Astrocyte (in vitro differentiated cells and primary cell): ENCODE measurements at places on chromosomes 6 and 20. TPM values are rescaled to one million over a fixed set of nuclear protein-coding genes. Genes with fewer than 3 reads are reported as not detected.

Gene SIRPG
- total RNA-seq: not detected in 2 replicates

Gene C20orf202
- total RNA-seq: not detected in 2 replicates

Gene FERMT1
- total RNA-seq: 8.4 and 10.9 TPM in 2 replicates

Gene ENPP3
- total RNA-seq: 0.19 TPM in 1 of 2 replicates, not detected in the other

Gene RNASET2
- 18.7 and 22.0 TPM in 2 replicates for total RNA-seq

Gene CST1
- not detected in 2 replicates for total RNA-seq

DNA sequence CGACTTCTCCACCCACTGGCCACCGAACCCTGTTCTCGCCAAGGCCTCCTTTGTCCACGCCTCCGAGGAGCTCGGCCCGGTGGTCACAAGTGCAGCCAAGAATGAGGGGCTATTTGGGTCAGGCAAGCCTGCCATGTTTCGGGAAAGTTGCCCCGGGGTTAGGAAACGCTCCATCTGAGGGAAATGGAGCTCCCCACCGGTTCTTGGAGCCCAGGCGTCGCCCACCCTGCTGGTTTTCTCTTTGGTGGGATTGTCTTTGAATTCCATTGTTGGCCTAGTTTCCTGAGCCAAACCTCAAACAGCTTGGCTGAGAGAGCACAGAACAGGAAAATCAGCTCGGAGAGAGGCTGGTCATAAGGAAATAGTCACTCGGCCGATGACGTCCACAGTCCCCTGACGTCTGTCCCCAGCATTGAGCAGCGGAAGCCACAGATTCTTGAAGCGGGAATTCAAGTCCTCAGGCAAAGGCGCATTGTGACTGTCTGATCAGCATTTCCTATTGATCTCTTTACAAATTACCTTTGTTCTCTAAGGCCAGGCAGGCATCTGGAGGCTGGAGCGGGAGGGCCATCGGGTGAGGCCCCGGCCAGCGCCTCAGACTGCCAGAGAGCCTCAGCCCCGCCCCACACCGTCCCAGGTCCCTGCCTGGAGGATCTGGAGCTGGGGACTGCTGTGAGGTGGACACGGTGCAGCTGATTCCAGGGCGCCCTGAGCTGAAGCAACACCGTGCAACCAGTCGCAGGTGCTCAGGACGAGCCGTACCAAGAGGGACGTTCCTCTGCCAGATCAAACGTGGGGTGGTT lies 138.6 kb downstream of the DLL1 start:
- DNase-seq: peak; percentile 17

GRCh38 chr6:151044465-151045441 lies 179.3 kb downstream of the MTHFD1L start:
- DNase-seq: peak; percentile 91

- no peak for DNase-seq
These were observed 982 bp downstream of the HECA start for GRCh38 chr6:139135578-139136545.

DNA sequence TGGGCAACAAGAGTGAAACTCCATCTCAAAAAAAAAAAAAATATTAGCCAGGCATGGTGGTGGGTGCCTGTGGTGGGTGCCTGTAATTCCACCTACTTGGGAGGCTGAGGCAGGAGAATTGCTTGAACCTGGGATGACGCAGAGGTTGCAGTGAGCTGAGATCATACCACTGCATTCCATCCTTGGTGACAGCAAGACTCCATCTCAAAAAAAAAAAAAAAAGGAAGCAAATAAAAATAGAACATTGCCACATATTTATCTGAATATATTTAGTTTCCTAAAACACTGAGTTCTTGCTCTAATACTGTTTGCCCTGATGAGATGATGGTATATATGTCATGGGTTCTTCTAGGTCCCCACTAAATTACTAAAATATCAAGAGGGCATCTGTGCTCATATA lies 28.4 kb downstream of the CASP8AP2 start:
- DNase-seq: no peak

DNA sequence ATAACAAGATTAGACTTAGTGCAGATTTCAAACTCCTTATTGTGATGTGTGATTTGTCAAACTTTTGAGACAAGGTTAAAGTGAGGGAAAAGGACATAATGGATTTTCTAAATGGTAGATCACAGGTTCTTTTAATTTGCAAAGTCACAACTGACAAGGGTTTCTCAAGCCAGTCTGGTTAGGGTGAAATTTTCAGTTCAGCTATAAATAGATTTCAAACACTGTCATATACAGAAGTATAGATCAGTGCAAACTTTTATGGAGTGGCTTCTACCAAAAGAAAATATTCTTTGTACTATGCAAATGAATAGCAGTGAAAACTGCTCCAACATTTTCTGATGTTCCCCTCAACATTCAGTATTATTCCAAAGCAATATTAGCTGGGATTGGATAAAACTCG lies 337.1 kb upstream of the MAN1A1 start:
- DNase-seq: no peak

DNA sequence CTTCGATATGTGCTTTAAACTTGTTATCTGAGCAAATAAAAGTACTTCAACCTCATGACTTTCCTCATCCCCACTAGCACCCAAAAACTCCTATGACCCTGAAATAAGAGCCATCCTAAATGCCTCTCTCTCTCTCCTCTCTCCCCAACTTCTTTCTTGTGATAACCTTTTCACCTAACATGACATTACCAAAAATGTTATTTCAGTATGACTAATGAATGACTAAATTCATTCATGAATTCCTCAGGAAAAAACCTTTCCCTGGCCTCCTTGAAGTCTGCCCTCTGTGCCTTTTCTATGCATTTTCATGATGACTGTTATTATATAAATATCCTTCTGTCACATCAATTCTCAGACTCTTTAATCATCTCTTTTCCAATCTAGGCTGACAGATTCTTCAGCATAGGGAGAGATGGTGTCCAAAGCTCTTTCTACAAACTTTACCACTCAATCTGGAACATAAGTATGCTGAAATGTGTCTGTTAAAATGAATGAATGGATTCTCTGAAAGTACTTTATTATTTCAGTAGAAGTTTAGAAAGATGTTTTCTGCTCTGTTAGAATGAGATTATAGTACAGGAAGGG lies 114.3 kb upstream of the GGTLC1 start:
- no peak for DNase-seq

DNA sequence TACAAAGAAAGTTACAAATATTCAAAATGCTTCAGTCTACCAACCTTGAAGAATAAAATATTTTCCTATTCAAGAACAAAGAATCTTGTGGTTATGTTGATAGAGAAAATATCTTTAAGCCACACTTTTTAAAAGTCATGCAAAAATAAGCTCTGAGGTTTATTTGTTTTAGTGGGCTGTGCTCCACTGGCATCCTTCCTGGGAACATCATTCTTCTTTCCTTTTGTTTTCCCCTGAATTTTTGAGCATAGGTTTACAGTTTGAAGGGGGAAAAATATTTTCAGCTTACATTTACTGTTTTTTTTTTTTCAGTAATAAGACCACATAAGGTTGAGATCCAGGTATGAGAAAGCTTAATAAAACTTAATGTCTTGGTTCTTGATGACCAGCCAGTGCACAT lies 72.0 kb upstream of the BACH2 start:
- peak; percentile 88 for DNase-seq

GRCh38 chr20:50772420-50773185 lies 22.3 kb upstream of the BCAS4 start:
- DNase-seq: no peak
